Activated CD8-positive, alpha-beta memory T cell treated with anti-CD3 and anti-CD28 coated beads, Interleukin-2, amount 50 U/mL, for 48 hours (primary cell): ENCODE measurements at places on chromosomes 1 and 21.

DNA sequence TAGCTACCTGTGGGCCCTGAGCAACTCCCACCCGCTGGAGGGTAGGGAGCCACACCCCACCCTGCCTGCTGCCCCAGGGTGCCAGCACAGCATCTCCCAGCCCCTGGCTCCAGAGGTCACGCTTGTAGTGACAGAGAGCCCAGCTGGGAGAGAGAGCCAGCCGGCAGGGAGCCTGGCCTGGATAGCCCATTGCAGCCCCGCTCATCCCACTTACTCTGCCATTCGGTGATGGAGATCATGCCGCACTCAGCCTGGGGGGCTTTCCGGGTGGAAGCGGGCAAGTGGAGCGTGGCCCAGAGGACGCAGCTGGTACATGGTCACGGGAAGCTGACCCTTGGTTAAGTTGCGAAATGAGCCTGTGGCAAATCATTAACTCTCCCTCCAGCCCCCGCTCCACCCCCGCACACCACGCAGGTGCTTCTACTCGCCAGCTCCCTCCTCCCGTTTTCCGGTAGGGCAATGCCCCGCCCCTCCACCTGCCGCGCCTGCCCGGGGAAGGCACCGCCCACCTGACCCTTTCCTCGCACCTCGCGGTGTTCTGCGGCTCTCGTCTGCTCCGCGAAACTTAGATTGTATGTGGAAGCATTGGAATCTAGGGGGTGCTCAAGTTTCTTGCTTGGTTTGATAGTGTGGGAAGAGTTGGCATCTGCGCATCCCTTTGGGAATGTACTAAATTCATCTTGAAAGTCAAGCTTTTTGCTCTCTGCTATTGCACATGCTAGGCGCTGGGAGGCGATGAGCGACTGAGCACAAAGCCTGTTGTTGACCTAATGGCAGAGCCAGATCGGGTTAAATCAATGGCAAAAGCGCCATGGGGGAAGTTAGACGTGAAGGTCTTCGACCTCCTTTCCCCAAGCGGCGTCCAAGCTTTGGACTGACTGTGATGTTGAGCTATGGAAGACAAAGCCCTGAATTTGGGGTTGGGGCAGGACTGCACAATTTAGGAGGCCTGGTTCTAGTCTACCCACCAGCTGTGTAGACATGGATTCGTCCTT, at the start of gene GOLT1A:
Gene GOLT1A, minus strand, starts transcription at position 321 of the 995 bp plus-strand sequence. Its CDS starts 82 bp downstream, at position 239.
- DNase-seq, result peak; percentile 71

DNA sequence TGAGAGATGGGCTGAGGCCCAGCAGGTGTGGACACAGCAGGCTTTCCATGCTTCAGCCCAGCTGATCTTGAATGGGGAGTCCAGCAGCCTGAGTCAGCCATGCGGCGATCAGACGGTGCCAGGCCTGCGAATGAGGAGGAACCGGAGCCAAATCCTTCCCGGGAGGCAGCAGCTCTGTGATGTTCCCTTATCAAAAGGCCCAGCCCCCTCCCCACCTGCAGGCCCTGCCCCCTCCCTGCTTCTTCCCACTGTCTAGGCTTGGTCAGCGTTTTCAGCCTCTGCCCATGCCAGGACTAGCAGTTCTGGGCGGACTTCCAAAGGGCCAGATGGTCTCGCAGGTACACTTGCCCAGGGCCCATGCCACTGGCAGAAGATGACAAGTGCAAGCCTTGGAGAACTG, 253.8 kb downstream of the KAZN start:
- no peak for DNase-seq

- peak; percentile 66 for DNase-seq
These were observed 22.5 kb downstream of the CHD5 start for GRCh38 chr1:6157528-6158174.

- DNase-seq, result peak; percentile 94
These were observed 6.9 kb downstream of the TNFRSF1B start for GRCh38 chr1:12173631-12174121.

DNA sequence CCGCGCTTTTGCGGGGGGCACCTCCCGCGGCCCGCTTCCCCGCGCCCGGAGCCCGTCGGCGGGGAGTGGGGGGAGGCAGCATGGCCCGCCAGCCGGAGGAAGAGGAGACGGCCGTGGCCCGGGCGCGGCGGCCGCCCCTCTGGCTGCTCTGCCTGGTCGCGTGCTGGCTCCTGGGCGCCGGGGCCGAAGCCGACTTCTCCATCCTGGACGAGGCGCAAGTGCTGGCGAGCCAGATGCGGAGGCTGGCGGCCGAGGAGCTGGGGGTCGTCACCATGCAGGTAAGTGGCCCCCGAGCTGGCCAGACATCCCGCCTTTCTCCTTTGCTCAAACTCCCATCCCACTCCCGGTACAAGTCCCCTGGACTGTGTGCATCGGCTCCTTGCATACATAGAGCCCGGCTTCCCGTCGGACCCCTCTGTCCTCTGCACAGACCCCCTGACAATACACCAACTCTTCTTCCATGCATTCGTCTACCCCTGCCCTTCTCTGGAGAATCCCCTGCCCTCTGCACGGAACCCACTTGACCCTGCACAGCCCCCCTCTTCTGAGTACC, 812 bp downstream of the CACHD1 start:
- DNase-seq, result peak; percentile 55

DNA sequence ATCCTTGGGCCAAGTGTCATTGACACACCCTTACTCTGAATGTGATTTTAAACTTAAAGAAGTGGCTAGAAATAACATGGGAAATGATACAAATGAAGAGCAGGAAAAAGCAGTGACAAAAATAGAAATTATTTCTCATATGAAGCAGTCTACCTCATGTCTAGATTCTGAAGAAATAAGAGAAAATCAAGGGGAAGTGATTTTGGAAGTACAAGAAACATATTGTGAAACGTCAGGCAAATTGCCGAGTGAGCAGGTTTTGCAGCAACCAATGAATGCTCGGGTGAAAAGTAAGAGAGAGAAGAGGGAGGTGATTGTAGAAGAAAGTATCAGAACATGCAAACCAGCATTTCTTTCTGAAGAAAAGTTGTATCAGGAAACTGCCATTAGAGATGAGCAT, 130.7 kb downstream of the MACF1 start:
- no peak for DNase-seq

- DNase-seq, result no peak
These were observed 22.0 kb downstream of the CC2D1B start for GRCh38 chr1:52343979-52344378.

GRCh38 chr1:7786795-7787194, 2.7 kb downstream of the PER3 start:
- no peak for DNase-seq

DNA sequence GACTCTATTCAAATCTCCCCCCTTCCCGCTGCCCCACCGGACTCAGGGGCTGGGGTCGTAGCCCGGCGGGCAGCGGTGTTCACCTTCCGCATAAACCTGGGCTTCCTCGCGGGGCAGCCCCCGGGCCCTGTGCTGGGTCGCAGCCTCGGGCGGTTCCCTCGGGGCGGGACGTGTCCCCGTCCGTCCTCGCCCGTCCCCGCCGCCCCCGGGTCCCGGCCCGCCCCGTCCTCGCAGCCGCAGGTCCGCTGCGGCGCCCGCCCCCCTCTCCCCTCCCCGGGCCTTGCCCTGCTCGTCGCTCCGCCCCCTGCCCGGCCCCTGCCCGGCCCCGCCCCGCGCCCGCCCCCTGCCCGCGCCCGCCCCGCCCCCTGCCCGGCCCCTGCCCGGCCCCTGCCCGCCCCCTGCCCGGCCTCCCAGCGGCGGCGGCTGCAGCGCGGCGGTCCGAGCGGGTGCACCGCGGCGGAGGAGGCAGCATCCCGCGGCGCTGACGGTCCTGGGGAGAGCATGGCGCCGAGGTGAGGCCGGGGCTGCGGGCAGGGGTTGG, at the start of gene COL18A1:
Gene COL18A1, plus strand, starts transcription at position 436 of the 541 bp plus-strand sequence. Its CDS starts 66 bp downstream, at position 502.
- DNase-seq, result peak; percentile 67

GRCh38 chr1:200673952-200674823, 4.5 kb upstream of the DDX59 start:
- DNase-seq, result no peak

- no peak for DNase-seq
These were observed 194.1 kb upstream of the ADGRL2 start for GRCh38 chr1:81606656-81607055.

DNA sequence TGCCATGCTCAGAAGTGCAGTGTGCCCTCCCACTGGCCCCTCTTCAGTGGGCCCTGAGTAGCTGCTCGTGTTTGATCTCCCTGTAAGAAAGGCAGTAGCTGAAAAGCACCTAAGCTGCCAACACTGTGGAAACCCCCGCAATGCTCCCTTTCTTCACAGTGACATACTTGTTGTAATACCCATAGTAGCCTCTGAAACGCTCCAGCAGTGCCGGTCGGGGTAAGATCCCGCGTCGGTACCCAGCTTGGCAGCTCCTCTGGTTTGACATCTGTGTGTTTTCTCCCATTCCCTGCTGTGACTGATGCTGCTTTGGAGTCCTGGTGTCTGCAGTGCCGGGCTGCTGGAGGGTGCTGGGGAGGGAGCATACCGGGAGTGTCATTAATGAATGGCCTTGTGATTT, 3.6 kb downstream of the CHAF1B start:
- DNase-seq, result no peak

- DNase-seq, result no peak
These were observed 13.6 kb downstream of the LHX4 start for GRCh38 chr1:180243517-180244221.

- peak; percentile 69 for DNase-seq
These were observed 56.8 kb downstream of the ZBTB17 start for GRCh38 chr1:15918962-15919715.

GRCh38 chr1:61083013-61083806, 849 bp downstream of the NFIA start:
- peak; percentile 59 for DNase-seq

- DNase-seq, result no peak
These were observed 268.7 kb downstream of the OLFM3 start for GRCh38 chr1:101728029-101728428.

DNA sequence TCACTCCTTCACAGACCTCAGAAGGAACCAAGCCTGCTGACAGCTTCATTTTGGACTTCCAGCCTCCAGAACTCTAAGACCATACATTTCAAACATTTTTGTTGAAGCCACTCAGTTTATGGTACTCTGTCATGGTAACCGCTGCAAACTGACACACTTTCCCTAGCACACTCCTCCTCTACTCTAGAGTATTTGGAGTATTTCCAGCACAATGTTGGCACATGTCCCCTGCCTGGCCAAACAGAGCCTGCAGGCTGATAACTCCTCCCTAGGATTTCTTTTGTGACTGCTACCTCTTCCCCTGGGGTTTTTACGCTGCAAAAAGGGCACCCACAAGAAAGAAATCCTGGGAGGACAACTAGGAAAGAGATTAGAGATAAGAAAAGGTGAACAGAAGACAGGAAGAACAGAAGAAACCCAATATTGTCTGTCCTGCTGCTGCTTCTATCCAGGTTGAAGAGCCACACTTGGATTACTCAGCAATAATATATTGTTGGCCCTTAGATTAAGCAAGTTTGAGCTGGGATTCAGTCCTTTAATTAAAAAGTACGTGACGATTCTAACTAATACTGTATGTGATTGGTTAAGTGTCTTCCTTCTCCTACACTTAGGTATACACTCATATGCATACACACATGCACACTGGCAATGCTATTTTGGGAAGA, 844.1 kb downstream of the LTN1 start:
- DNase-seq, result no peak

DNA sequence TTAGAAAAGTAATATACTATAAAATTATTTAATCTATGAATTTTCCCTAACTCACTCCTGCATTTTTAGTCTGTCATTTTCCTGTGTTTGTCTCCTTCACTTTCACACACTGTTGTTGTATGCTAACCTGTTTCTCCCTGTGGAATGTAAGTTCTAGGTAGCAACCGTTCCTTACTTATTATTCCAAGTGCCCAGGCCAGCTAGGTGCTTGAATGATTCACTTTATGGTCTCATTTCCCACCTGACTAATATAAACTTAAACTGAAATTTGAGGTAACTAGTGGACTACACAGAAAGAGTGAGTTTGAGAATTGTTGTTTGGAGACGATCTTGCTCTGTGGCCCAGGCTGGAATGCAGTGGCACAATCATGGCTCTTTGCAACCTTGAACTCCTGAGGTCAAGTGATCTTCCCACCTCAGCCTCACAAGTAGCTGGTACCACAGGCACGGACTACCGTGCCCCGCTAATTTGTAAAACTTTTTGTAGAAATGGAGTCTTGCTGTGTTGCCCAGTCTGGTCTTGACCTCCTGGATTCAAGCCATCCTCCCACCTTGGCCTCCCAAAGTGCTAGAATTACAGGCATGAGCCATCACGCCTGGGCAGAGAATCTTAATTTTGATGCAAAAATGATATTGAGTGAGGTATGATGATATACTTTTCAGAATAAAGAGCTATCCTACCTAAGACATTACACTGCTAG, 1.9 kb downstream of the ZYG11B start:
- no peak for DNase-seq

DNA sequence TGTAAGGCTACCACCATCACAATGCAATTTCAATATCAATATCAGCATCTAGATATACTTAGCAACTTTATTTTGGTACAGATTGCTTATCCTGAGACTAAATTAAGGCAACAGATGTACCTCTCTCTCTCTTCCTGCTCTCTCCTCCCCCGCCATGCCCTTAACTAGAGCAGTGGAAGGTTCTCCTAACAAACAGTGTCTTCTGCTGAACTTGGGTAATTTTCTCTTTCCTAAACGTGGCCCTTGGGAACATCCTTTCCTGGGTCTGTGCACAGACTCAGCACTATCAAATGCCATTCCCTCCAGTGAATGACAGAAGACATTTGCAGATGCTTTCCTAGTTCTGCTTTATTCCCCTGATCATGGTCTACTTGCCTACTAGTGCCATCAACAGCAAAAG, 85.6 kb upstream of the TTC39A start:
- DNase-seq, result no peak

- peak; percentile 36 for DNase-seq
These were observed 5.8 kb downstream of the TOR3A start for GRCh38 chr1:179087665-179088064.

- no peak for DNase-seq
These were observed 295.5 kb upstream of the KAZN start for GRCh38 chr1:14303011-14303410.

GRCh38 chr1:23524163-23524562, 6.9 kb downstream of the E2F2 start:
- no peak for DNase-seq

GRCh38 chr1:165763442-165763841, 5.2 kb downstream of the TMCO1 start:
- no peak for DNase-seq

GRCh38 chr1:225470211-225471108, 42.6 kb upstream of the LBR start:
- DNase-seq, result no peak

GRCh38 chr1:101971304-101971703, 25.4 kb downstream of the OLFM3 start:
- DNase-seq, result no peak

DNA sequence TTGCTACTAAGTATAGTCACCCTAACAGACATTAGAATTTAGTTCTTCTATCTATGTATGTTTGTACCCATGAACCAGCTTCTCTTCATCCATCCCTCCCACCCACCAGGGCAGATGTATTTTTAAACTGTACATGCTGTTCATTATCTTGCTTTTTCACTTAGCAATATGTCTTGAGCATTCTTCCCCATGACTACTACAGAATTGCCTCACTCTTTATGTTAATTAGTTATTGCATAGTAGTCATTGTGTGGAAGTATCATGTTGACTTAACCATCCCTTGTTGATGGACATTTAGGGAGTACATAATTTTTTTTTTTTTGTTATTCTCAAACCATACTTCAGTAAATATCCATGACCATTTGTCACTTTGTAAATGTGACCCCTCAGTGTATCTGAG, 9.9 kb downstream of the HUNK start:
- no peak for DNase-seq

GRCh38 chr1:224317383-224318045, 12.5 kb downstream of the NVL start:
- DNase-seq, result no peak
